ENCODE measurements at places on chromosomes 3 and 15.

DNA sequence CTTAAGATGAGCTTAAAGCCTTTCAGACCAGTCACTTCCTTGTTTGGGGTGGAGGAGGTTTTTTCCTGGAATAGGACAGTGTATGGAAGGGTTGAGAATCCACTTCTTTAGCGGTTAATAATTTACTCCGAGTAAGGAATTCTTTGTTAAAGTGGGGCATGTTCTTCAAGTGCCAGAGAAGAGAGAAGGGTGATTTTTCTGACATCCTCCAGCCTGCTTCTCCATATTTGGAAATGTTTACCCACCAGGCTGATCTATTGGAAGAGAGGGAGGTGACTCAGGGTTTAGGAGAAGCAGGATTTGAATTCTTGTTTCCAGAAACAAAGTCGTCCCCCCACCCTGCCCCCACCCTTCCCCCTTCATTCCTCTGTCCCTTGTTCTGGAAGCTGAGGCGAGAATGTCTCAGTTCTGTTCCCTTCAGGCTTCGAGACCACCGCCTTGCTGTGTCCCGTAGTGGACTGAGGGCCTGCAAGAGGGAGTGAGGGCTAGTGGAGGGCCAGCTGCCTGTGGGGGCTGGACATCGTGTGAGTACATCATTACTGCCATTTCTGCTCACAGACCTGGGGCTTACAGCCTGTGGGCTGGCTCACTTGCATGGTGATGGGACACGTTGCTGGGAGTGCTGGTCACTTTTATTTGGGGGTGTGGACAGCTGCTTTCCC is 58.5 kb downstream of the LPP start:
- no peak for DNase-seq

DNA sequence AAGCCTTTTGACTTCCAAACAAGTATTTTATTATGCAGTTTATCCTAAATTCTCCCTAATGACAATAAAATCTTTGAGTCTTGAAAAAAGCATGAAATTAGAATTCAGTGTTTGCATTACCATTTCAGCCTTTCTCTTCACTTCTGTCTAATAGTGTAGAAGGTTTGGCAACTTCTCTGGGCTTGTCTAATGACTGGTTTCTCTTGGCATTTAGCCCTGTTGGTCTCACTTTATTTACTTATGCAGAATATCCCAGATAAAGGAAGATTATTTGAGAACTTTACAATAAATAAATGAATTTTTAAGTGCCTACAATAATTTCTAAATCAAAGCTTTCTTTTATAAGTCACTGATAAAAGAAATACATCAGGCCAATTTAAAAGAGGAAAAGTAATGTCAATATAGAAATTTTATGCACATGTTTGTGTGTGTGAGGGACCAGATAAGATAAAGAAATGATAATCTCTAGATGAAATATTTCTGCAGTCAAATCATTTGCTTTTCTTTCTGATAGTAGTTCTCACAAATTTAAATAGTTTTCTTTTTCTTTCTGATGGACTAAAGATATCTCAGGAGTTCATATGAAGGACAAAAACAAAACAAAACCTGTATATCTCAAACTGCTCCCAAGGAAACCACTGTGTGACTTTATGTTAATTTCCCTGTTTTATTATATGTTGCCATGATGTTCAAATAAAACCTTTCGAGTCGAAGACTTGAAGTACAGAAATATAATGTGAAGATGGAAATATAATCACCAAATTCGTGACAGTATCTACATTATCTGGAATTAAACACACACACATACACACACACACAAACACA is 533.1 kb upstream of the CBLB start:
- no peak for DNase-seq

DNA sequence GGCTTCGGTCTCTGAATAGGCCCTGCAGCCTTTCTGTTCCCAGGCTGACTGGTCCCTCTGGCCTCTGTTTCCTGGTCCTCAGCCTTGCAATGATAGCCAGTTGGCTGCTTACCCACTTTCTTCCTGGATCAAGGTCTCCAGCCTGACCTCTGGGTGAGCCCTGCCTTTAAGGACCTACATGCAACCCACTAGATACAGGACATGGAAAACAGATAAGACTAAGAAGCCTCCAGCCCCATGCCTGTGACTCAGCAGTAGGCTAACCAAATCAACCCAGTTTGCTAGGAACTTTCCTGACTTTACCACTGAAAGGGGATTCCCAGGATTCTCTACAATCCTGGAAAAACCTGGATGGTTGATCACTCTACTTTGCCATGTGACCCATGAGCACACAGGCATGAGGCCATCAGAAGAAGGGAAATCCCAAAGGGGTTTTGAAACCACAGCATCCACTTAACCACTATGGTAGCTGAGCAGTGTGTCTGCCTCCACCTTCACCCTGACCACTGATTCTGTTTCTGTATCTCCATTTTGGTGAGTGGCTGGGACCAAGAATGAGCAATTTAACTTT is 188.1 kb downstream of the CHST2 start:
- DNase-seq, result no peak

- no peak for DNase-seq
Measured at GRCh38 chr3:134486577-134487041, 752 bp downstream of the CEP63 start.

DNA sequence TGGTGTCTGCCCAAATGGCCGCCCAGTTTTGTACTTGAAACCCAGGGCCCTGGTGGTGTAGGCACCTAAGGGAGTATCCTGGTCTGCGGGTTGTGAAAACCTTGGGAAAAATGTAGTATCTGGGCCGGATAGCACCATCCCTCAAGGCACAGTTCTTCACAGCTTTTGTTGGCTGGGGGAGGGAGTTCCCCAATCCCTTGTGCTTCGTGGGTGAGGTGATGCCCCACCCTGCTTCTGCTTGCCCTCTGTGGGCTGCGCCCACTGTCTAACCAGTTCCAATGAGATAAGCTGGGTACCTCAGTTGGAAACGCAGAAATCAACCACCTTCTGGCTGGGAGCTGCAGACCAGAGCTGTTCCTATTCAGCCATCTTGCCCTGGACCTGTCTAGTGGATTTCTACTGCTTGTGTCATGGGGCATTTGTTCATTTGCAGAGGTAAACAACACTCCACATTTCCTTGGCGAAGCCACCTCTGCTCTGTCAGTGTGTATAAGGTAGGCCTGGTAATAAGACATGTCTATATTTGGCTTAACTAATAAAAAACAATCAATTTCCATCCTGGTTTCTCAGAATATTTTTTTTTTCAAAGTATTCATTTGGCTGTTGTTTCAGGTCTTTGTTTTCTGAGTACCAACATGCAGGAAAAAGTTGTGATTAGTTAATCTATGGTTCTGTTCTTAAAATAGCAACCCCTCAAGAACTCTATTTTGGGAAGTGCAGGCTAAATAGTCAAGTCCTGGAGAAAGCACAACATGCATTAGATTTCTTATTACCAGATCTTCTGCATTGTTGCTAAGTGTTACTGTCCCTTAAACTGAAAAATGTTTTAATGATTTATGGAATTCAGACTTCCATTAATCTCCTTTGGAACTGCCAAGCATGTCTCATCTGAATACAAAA is 304.3 kb downstream of the ZIC1 start:
- DNase-seq, result no peak

- DNase-seq, result no peak
Measured at GRCh38 chr15:99978426-99978825, 245.2 kb upstream of the LYSMD4 start.

All from GM19239 (cell line).